ENCODE measurements at places on chromosomes 4 and X.
A peak's percentile ranks its signal among the peaks of the same experiment; 100 is the strongest.

- DNase-seq, result no peak
Measured at GRCh38 chr4:112378858-112379257, 81.7 kb downstream of the ALPK1 start.

DNA sequence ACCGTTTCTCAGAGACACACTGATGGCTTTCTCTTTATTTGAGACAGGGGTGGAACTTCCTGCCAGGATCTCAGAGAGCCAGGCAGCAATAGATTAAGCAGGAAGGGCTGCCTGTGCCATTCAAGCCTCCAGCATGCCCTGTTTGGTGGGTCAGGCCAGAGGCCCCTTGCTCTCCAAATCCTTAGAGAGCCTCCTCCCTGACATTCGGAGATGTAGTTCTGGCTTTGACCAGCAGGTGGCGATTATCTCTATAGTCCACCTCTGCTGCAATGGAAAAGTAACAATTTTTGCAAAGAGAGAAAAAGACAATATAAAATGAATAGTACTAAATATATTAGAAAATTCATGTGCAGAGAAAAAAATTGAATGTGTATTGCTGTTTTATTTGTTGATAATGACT lies 93.9 kb downstream of the NXF2B start:
- DNase-seq, result peak; percentile 67

DNA sequence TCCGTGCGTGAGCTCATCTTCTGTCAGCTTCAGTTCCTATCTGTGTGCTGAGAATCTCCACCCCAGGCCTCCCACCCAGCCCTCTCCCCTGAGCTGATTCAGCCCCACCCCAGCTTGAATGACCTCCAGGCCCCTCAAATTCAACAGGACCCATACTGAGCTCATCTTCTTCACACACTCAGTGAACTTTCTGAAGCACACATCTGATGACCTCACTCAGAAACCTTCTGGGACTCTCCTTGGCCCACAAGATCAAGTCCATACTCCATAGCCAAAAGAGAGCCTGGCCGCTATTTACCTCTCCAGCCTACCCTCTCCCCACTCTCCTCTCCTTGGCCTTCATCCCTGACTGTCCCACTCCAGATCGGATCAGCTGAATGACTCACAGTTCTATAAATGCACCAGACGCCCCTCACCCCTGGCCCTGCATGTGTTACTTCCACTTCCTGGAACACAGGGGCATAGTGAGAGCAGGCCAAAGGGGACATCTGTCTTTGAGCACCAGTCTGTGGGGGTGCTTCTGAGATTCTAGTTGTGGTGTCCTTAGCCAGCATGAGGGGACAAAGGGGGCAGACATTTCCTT lies 62.5 kb downstream of the PJA1 start:
- no peak for DNase-seq

GRCh38 chr4:26298198-26298947 lies 22.4 kb upstream of the RBPJ start:
- no peak for DNase-seq

DNA sequence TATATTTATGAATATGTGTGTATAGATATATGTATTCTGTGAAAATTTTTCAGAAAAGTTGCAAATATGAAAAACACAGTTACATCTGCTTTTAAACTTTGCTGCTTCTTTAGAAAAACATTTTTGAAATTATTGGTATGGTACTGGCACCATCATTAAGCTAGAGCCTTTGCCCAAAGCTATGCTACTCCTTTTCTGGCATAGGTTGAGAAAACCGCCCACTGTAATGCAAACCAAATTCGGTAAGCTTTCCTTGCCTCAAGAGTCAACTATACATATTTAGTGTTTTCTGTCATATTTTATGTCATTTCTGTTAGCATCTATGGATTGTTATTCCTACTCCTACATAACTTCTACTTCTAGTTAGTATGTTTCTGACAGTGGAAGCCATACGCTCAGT lies 50.7 kb downstream of the ANTXR2 start:
- no peak for DNase-seq

- DNase-seq, result no peak
Measured at GRCh38 chr4:99201690-99202089, 17.4 kb downstream of the ADH6 start.

DNA sequence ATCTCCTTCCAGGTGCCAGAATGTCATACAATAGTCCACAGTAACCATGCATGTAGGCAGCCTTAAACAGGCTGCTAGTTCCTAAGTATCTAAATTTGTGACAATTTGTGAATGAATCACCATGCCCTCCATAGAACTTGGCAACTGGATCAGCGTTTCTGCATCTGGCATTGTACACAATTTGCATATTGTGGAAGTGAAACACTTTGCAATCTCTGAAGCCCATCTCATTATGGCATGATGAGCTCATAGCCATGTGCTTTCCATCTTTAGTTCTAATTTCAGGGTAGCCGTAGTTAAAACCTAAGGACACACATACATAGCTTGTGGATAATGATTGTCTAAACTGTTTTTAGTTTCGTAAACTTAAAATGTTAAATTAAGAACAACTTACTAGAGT lies 573.6 kb downstream of the PPP4R3C start:
- DNase-seq, result no peak

GRCh38 chr4:2289955-2290333 lies 28.0 kb upstream of the MXD4 start:
- no peak for DNase-seq

DNA sequence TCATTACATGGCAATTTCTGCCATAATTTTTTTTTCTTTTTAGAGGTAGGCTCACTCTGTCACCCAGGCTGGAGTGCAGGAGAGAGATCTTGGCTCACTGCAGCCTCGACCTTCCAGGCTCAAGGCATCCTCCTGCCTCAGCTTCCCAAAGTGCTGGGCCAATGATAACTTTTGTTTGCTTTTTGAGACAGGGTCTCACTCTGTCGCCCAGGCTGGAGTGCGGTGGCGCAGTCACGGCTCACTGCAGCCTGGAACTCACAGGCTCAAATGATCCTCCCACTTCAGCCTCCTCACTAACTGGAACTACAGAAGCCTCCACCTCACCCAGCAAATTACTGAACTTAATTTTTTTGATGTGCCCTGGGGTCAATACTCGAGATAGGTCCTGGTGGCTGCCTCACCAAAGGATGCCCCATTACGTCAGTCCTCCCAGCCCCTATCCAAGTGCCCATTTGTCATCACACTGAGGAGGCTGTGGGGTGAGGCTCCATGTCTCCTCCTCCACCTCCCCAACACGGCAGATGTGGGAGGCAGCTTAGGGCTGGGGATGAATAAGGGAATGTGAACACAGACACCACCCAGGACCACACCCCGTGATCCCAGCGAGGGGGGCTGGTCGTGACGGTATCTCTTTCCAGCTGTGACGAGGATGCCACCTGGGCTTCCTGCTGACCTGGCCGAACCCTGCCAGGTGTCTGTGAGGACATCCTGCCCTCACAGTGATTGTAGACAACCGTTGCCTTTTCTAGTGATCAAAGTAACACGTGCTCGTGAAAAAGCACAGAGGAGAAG lies 12.4 kb upstream of the NKX1-1 start:
- peak; percentile 17 for DNase-seq

- DNase-seq, result no peak
Measured at GRCh38 chr4:114012749-114013148, 33.3 kb upstream of the ARSJ start.

- DNase-seq, result no peak
Measured at GRCh38 chr4:176981074-176981473, 188.4 kb upstream of the VEGFC start.

- DNase-seq, result no peak
Measured at GRCh38 chrX:19775830-19776485, 111.4 kb downstream of the SH3KBP1 start.

DNA sequence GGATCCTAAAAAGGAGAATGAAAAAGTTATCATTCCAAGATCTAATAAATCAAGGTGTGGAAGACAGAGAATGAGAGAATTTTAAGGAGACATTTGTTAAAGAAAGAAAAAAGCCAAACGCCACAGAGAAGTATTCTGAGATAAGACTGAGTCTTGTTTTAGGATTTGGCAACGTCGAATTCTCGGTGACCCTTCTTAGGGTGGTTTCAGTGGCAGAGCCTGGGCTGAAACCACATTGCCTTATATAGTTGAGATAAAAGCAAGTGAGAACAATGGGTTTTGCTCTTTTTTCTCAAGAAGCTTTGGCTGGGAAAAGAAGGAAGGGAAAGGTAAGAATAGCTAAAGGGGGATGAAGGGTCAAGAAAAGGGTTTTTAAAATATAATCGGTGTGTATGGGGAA lies 209.4 kb downstream of the VEGFC start:
- no peak for DNase-seq

DNA sequence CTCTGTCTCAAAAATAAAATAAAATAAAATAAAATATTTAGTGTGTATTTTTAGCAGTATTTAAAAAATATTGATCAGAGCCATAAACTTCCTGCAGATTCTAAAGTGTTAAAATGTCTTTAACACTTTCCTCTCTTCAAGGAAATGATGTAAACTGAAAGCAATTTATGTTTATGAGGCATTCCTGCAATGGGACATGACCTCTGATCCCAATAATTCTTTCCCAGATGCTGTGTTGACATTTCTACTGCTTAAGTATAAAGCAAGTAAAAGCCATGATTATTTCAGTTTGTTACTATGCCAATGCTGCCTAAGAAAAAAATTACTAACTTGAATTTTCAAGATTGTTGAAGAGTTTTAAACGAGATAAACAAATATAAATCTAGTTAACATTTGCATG lies 29.0 kb downstream of the COQ2 start:
- no peak for DNase-seq

DNA sequence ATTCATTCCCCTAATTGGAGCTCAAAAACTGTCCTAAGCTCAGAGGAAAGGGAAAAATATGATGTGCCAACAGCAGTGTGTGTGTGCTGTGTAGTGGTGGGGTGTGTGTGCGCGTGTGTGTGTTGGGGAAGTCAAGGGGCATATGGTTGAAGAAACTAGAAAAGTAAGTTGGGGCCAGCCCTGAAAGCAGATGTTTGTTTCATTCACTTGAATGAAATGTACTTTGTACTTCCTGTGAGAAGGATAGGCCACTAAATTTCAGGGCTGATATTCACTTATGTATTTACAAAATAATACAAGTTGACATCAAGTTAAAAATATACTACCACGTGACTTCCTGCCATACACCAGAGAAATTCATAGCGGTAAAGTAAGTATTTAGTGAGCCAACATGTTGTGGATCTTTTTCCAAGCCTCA lies 151.3 kb upstream of the JADE1 start:
- DNase-seq, result no peak

GRCh38 chrX:29382811-29383210 lies 795.6 kb downstream of the IL1RAPL1 start:
- DNase-seq, result no peak

- no peak for DNase-seq
Measured at GRCh38 chr4:15457406-15458201, 12.1 kb upstream of the CC2D2A start.

DNA sequence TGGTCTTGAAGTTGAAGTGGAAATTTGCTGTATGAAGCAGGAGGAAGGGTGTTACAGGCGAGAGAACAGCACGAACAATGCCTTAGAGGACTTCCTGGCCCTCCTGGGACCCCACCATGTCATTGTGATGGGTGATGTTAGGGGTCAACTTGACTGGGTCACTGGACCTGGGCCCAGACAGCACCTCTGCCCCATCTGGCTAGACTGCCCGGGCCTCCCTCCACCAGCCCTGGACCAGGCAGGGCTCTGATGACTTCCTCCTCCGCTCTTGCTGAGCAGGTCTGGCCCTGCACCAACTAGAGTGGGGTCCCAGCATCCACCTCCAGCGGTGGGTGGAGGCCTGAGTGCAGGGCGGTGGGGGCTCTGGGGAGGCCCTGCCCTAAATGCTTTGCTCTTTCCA lies 48.9 kb upstream of the ADRA2C start:
- no peak for DNase-seq

- DNase-seq, result no peak
Measured at GRCh38 chr4:163350672-163351071, 7.0 kb downstream of the NPY5R start.

DNA sequence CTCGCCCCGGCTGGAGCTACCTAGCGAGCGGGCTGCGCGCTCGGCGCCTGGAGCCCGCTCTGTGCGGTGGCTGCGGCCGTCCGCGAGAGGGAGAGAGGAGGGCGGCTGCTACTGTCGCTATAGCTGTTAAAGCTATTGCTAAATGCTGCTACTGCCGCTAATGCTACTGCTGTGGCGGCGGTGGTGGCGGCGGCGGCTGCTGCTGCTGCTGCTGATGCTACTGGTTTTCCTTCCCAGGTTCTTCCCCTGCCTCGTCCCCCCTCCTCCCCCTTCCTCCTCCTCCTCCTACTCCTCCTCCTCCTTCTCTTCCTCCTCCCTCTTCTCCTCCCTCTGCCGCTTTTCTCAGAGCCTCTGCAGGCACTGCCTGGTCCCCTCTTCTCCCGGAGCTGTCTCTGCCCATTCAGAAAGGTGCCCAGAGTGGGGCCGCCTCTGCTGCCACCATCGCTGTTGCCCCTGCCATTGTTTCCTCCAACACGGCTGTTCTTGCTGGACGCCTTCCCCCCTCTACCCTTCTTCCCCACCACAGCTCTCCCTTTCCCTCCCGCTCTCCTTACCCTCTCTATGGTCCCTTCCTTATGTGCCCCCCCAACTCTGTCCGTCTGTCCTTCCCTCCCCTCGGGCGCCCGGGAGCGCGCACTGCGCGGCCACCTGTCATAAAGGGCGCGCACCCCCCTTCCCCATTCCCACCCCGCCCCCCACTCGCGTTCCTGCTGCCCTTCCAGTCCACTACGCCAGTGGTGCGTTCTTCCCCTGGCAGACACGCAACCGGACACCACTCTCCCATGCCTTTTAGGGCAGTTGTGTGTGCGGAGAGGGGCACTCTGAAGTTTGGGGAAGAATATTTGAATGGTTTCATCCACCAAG lies at the start of gene NEXMIF:
TSS of gene NEXMIF (minus strand) at position 228 of the 864 bp plus-strand sequence.
- no peak for DNase-seq

- no peak for DNase-seq
Measured at GRCh38 chr4:138114434-138114833, 127.7 kb downstream of the SLC7A11 start.

GRCh38 chr4:25575611-25576010 lies 80.0 kb upstream of the SLC34A2 start:
- no peak for DNase-seq

DNA sequence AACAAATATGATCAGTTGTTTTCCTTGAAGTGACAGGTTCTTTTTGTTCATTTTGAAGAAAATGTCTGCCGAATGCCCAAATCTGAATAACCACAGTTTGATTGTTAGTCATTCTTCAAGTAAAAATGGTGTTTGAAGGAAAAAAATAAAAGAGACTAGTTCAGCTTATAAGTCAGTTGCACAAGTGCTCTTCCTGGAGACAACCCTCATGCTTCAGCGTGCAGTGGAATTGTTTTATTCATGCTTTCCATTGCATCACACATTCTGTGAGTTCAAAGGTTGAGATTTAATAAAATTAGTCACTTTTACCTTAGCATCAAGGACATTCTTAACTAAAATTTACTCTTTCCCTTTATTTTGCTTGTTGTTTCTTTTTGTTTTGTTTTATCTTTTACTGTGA lies 404.9 kb downstream of the ZNF674 start:
- no peak for DNase-seq
